Stimulated activated CD8-positive, alpha-beta memory T cell treated with anti-CD3 and anti-CD28 coated beads, Interleukin-2, amount 100 ng/mL, for 1 hour (primary cell): ENCODE measurements at places on chromosomes 3 and 15.

DNA sequence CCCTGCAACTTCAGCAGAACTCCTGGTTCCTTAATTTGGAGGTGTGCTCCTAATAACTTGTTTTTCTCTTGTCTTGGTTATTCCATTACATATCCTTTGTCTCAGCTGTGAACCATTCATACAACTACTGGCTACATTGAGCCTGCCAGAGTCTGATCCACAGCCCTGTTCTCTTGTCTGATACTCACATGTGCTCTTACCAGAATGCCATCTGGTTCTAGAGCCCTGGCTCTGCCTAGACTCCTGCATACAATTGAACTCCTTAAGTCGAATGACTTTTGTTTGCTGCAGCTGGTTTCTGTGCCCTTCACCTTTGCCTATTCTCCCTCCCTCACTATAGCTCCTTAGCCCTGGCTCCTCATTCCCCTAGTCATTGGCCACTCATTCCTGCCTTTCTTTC lies 85.5 kb downstream of the LRRC28 start:
- DNase-seq, result no peak

- no peak for DNase-seq
Measured at GRCh38 chr3:138222131-138222941, 35.2 kb downstream of the ARMC8 start.

DNA sequence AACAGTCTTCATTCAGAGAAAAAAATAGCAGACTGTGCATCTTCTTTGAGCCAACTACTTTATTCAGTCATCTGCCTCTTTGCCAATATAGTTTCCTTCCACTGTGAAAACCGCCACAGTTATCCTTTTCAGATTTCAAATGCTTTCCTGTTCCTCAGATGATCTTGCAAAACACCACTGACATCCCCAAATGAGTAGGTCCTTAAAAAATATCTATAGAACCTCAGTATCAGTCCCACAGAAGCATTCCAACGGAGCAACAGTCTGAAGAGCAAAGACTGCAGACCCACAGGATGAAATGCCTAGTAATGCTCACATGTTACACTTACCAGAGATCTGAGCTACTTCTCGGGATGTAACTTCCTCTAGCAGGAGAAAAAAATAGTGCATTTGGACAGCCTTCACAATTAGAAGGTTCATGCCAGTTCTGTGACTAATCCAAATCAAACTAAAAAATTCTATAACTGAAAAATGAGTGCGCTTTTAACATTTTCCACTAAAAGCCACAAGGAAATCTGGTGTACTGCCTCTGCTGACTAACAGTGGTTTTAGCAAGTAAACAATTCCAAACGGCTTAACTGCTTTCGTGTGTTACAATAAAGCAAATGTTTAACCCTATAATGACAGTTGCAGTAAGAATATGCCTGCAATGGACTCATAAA lies at the start of gene ANKRD28:
TSS of gene ANKRD28 (minus strand) at position 338 of the 662 bp plus-strand sequence. CDS start 1,458 bp downstream, outside the sequence.
- no peak for DNase-seq

DNA sequence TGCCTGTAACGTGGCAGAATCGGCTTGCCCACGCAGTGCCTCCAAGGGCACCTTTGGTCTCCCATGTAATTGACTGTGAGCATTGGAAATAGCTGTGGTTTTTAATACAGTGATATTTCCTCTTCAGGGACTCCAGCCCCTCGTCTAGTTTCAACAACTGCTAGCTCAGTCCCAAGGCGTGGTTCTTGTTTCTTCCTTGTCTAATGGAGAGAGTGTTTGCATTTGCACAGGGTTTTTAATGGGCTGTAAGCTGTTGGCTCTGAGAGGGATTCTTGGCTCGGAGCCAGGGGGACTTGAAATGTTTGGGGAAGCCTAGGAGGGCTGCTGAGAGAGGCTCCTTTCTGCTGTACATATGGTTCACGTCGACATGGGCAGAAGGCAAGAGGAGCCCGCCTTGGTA lies 86.2 kb downstream of the THSD4 start:
- no peak for DNase-seq

DNA sequence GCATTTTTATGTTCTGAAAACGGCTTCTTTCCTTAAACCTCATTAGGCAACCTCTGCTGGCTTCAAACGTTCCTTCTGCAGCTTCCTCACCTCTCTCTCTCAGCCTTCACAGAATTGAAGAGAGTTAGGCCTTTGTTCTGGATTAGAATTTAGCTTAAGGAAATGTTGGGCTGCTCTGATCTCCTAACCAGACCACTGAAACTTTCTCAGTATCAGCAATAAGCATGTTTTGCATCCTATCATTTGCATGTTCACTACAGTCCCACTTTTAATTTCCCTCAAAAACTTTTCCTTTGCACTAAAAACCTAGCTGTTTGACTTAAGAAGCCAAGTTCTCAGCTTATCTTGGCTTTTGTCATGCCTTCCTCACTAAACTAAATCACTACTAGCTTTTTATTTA lies 49.5 kb downstream of the SMARCC1 start:
- DNase-seq, result no peak

GRCh38 chr3:111859974-111860859 lies 1.2 kb downstream of the PHLDB2 start:
- no peak for DNase-seq

DNA sequence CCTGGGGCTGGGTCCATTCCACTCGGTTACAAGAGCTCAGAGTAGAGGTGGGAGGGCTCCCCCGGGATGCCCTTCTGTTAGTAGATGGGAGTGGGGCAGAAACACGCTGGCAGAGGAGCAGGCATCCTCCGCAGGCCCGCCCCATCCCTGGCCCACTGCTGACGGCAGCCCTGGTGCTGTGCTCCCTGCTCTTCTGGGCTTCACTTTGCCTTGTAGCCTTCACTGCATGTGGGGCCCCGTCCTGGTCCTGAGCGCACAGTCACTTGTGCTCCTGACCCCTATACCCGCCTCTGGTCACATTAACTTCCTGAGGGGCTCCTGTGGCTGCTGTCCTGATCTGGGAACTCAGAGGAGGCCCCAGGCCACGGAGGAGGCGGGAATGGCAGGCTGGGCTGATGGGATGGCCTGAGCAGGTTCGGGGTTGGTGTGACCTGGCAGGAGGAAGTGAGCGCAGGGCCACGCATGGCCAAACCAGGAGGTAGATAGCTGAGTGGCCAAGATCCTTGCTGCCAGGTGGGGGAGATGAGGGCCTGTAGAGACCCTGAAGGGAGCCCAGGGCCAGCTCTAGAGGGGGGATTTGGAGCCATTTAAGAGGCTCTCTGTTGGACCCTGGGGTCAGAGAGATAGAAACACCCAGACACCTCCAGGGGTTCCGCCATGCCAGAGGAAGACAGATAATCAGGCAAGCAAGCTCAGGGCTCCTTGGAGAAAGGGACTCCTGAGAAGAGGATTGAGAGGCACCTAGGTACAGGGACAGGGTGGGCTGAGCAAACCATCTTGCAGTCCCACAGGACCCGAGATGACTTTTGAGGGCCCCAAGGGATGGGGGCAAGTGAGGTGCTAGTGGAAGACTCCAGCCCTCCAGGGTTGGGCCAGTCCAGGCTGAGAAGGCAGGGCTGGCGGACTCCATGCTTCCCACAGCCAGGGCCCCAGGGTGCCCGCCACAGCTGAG lies 92.2 kb upstream of the PRR23E start:
- DNase-seq, result no peak

GRCh38 chr3:114418107-114418506 lies 124.3 kb downstream of the TIGIT start:
- DNase-seq, result no peak

GRCh38 chr3:43028001-43028400 lies 48.9 kb downstream of the GASK1A start:
- no peak for DNase-seq

DNA sequence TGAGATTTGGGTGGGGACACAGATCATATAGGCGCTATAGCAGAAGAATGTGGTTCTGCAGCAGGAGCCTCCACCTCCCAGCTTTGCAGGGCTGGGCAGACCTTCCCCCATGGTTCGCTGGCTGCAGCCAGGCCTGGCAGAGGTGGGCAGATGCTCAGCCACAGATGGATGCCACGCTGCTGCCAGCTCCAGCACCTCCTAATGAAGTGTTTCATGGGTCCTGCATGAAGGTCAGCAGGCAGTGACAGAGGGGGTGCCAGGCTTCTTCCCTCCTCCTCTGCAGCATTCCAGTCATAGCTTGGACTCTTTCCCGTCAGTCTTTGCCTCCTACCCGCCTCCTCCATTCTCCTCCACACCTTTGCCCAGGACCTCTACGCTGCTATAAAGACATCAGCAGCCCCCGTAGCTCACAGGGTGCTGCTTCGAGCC lies 85.9 kb downstream of the SLCO3A1 start:
- DNase-seq, result no peak

DNA sequence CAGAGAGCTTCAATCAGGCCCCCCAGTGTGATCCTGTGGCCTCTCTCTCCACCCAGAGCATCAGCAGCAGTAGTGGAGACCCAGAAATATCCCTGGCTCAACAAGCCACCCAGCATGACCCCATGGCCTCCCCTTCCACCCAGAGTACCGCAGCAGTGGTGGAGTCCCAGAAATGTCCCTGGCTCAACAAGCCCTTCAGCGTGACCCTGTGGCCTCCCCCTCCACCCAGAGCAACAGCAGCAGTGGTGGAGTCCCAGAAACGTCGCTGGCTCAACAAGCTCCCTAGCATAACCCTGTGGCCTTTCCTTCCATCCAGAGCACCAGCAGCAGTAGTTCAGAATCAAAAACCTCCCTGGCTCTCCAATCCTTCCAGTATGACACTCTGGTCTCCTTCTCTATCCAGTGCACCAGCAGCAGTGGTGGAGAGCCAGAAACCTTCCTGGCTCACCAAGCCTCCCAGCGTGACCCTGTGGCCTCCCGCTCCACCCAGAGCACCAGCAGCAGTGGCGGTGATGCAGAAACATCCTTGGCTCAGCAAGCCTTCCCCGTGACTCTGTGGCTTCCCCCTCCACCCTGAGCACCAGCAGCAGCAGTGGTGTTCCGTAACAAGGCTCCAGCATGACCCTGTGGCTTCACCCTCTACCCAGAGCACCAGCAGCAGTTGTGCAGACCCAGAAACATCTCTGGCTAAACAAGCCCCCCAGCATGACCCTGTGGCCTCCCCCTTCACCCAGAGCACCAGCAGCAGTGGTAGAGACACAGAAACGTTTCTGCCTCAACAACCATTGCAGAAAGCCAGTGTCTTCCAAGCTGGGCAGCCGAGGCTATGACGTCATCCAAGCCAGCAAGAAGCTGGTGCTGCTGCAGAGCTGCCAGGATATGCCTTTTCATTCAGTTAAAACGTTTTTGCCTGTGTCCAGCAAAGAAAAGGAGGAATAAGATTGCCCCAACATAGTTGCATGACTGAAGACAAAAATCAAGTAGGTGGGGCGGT lies 61.3 kb upstream of the TAMM41 start:
- DNase-seq, result no peak

- no peak for DNase-seq
Measured at GRCh38 chr3:9862391-9863057, 17.5 kb downstream of the CIDEC start.

GRCh38 chr3:117898722-117899522 lies 1135.7 kb downstream of the IGSF11 start:
- no peak for DNase-seq
